ENCODE measurements at places on chromosomes 11 and 22.

- DNase-seq = no peak
These were observed 642 bp upstream of the CASTOR1 start for GRCh38 chr22:30289980-30290313.

- no peak for DNase-seq
These were observed 36.9 kb upstream of the KLHL35 start for GRCh38 chr11:75469785-75470405.

DNA sequence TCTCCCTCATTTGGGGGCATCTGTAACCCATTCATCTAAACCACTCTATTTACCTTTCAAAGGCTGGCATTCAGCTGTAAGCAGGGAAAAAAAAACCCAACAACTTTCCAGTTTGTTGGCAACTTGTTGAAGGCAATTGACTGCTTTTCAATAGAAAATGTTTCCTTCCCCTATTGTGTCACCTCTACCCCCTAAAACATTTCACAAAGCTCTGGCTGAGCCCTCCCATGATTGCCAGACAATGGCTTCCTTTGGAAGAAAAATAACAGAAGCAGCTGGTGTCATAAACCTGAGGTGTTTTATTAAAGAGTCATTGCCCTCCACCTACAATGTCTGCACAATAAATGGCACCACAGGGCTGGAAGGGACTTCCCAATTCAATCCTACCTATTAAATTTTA is 22.1 kb upstream of the PSMA1 start:
- peak; percentile 89 for DNase-seq

- DNase-seq = no peak
These were observed 490.3 kb downstream of the METTL15 start for GRCh38 chr11:28598531-28598930.

DNA sequence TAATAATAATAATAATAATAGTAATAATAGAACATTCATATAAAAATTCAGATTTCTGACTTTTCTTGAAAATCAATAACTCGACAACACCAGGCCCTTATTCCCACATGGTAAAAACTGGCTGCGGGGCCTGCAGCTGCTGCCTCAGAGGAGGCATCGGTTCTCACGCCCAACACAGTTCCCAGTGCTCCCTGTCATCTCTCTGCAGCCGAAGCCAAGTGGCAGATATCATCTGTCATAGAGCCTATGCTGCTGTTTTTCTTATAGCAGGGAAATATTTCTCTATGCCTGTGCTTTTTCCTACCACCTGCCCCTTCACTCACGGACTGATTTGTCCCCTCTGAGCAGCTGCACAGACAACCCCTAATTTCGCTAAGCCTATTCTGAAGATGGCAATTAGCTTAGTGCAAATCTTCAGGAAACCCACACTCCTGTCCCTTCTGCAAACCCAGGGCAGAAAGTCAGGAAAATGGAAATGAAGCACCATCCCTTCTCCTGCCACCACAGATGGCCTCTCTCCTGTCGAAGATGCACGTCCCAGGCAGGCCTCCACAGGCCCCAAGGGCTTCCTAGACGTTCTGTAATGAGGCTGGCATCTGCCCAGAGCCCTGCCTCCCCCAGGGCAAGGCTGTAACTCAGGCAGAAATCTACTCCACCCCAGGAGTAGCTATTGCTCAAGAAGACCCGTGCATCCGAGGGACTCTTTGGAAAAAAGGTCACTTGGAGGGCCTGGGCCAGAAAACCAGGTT is 66.7 kb downstream of the SYN3 start:
- no peak for DNase-seq

DNA sequence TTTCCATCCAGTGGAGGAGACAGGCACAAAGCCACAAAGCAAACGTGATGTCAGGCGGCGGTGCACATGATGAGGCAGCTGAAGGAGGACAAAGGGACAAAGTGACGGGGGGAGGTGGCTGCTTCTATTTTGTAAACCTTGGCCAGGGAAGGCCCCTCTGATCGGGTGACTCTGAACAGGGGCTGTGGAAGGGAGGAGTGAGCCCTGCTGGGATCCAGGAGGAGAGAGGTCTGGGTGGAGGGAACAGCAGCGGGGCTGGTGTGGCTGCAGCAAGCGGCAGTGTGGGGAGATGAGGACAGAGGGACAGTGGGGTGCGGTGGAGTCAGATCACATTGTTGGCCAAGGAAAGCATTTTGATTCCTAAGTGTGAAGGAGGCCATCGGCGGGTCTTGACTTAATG is 36.7 kb downstream of the SHISAL1 start:
- DNase-seq = no peak

GRCh38 chr22:32204040-32204855 is 625 bp downstream of the RFPL2 start:
- DNase-seq = no peak

DNA sequence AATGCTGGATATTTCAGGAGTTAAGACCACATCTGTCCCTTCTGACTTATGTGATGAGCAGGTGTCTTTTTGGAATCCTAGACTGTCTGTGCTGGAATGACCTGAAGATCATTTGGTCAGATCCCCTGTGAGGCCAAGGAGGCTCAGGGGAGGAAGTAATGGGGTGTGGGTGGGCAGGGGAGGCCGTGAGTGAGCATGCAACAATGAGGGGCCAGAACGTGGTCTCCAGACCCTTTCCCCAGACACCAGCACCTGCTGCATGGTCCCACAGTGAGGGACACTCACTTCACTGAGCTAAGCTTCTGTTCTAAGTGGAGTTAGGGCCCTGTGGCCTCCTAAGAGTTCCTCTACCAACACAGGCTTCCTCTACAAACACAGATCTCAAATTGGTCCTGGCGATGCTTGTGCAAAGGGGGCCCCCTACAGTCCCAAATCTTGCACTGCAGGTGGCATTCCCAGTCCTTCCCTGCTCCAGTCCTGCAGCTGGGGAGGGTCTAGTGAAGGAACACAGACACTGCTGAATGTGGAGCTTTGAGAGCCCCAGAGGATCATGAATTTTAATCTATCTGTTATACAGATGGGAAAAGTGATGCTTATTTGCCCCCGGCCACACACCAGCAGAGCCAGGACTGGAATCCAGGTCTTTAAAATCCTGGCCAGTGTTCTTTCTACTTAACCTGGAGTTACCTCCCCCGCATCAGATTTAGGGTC is 7.4 kb downstream of the USP2 start:
- peak; percentile 72 for DNase-seq

DNA sequence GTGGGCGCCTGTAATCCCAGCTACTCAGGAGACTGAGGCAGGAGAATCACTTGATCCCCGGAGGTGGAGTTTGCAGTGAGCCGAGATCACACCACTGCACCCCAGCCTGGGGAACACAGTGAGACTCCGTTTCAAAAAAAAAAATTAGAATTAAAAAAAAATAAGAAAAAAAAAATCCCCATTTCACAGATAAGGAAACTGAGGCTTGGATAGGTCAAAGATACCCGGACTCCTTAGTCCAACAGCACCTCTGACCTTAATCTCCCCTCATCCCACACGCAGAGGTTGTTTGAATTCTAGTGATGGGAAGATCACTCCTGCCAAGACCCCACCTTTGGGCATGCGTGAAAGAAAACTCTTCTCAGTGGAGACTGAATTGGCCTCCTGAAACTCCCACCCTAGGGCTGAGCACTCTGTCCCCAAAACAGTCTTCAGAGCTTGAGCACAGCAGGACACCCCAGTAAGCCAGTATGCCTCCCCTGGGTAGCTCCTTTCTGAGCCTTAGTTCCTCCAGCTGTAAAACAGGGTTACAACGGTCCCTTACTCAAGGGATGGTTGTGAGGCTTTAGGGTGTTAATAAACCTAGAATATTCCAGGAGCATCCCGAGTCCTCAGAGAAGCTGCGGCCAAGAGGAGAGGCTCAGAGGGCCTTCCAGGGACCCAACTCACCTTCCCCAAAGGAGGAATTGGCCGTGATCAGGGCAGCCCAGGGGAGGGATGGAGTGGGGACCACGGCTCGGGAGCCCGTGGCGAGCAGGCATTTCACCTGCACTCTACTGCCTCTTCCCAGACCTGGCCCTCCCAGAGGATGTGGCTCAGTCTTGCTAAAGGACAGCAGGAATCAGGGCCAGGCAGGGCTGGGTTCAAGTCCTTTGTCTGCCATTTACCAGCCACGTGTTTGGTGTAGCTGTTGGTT is 73.3 kb downstream of the NFAM1 start:
- no peak for DNase-seq

DNA sequence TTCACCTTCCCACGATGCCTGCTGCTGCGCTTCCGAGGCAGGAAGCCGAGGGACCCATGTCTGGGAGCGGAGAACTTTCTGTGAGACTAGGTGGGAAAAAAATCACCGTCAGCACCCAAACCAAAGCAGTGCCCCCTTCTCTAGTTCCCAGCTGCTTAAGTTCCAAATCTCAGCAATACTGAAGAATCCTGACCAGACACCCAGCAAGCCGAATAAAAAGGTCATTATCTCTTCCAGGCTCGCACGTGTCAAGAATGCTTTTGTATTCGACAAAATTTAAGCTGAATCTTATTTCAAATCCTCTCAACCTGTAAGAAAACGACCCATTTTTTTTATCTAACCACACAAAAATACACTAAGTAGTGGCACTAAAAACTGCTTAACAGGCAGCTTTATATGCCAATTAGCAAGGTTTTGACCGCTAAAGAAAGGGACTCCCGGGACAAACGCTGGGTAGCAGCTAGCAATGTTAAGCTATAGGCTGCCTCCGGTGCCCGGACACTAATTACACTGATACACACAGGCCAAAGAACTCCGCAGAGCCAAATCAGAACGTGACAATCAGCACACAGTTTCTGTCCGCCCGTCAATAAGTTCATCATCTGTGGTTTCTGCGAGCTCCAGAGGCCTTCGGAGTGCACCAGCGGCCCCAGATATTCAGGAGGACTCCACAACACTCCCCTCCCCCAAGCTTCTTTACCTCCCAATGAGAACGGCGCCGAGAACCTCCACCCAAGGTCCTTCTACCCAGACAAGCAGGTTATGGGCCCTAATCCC is 728 bp downstream of the RPL3 start:
- no peak for DNase-seq

DNA sequence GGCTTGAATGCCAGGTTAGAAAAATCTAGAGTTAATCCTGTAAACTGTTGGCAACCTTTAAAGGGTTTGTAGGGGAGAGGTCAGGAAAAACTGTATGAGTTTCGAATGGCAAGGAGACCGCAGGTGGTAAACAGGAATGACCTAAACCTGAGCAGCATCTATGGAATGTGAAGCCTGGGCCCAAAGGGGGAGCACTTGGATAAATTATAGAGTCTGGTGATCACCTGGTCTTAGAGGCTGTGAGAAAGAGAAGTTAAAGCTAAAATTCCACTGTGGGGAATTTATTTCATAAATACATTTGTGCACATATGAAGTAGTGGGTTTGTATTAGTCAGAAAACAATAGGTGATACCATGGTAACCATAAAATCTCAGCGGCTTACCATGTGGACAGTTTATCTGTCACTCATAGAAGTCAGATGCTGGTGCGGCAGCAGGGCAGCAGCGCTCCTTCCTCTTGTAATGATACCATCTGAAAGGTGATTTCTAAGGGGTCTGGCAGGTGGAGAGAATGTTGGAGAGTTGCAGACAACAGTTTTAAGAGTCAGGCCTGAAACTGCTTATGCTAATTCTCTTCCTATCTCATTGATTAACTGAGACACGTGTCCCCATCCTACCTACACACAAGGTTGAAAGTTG is 1104.4 kb upstream of the CCDC90B start:
- DNase-seq = peak; percentile 12

DNA sequence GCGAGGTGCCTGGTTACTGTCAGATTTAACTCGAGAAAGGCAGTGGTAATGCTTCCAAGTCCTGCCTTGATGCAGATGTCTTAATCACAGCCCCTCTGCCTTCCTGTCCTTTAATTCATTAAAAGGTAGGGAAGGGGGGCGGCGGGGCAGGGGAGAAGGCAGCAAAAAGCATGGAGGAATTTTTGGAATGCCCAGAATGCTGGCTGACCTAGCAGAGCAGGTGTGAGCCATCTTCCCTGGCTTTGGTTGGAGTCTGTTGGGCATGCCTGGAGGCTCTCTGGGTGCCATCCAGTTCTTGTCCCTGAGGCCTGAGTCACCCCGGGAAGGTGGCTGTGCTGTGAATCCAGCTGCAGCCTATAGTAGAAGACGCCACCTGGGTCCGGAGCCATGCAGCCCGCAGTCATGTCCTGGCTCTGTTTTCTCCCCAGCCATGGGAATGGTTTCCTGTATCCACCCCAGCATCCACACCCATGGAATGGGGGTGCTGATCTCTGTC is 15.6 kb downstream of the KIAA1671 start:
- no peak for DNase-seq

DNA sequence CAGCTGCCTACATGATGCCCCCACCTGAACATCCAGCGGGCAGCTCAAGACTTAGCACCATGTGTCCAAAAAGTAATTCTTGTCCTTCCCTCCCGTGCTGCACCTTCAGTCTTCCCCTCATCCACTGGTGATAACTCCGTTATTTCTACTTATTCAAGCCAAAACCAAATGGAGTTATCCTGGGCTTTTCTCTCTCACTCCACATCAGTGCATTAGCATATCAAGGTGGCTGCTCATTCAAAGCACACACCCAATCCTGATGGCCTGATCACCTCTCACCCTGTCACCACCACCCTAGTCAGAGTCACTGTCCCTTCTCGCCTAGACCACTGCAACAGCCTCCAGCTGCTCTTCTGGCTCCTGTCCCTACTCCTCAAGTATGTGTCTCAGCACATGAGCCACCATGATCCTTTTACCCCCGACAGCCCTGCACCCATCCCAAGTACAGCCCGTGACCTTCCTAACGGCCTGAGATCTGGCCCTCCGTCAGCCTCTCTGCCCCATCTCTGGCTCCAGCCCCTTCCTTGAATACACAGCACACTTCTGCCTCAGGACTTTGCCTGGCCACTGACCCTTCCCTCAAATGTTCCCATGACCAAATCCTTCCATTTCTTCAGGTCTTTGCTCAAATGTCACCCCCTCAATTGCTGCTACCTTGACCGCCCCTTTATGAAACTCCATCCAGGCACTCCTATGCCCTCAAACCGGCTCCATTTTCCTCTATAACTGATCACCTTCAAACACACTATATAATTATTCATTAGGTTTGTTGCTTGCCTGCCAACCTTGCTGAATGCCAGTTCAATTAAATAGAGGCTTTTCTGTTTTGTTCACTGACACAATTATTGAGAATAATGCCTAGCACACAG is 19.7 kb upstream of the SLC25A1 start:
- DNase-seq = no peak

GRCh38 chr11:61445516-61445915 is 15.6 kb downstream of the SDHAF2 start:
- peak; percentile 68 for DNase-seq

DNA sequence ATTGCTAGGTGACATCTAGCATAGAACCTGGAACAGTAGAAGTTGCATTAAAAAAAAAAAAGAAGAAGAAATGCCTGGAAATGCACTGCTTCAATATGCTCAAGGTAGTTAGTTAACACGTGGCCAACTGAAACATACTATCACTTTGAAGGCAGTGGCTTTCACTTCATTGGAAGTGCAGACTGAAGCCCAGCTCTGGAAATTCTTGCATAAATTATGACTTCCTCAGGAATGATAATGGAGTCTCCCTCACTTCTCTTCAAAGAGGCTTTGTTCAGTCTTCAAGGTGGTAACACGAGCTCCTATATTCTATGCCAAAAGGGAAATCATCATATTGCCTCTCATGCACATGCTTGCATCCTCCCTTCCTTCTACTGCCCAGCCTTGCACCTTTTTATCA is 715.9 kb upstream of the API5 start:
- DNase-seq = no peak

GRCh38 chr11:46277313-46277621 is 195 bp upstream of the CREB3L1 start:
- DNase-seq = no peak

GRCh38 chr11:124069429-124070401 is 28.6 kb upstream of the OR10G7 start:
- DNase-seq = peak; percentile 69
